Cardiac fibroblast (primary cell): ENCODE measurements at places on chromosomes 7 and 10.

- DNase-seq, result no peak
These were observed 898 bp upstream of the SEM1 start for GRCh38 chr7:96710544-96710943.

DNA sequence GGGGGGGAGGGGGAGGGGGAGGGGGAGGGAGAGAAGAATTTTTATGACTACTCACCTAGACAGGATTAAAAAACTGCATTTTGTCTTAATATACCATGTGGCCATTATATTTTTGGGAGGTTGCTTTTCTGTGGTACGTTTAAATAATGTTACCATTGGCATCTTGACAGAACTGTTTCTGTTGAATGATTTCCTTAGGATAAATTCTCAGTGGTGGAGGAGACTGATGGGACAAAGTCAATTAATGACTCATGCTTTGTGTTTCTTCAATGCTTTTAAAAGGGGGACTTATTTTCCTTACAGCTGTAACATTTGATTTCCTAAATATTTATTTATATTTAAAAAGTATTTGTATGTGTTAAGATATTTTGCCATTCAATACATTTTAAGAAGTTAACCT, 13.7 kb downstream of the AGR2 start:
- no peak for DNase-seq

DNA sequence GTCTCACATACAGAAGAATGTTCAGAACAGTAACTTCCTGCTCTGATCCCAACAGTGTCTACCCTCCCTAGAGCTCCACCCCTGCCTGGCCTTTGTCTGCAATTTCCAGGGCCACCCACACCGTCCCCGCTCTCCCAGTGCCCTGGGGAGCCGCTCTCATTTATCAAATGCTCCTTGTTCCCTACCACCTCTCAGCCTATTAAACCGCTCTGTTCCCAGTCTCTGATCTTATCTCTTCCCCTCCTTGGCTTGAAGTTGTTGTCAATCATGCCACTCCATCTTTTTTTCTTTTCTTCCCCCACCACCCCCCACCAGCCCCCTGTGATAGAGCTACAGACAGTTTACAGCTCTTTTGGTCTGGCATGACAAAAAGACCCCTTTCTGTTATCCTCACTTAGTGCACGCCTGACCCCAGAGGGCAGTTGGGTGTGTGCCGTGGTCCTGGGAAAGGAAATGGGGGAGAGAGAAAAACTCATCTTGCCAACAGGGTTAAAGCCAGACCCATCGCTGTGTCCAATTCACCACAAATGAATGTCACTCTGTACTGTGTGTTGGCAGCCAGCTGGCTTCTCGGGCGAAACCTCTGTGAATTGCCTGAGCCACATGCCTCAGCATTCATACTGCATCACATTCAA, 28.8 kb upstream of the HECTD2 start:
- no peak for DNase-seq

GRCh38 chr10:13851906-13852305, 265.1 kb downstream of the PRPF18 start:
- DNase-seq, result no peak

GRCh38 chr7:120725376-120726039, 132.4 kb downstream of the TSPAN12 start:
- peak; percentile 67 for DNase-seq

DNA sequence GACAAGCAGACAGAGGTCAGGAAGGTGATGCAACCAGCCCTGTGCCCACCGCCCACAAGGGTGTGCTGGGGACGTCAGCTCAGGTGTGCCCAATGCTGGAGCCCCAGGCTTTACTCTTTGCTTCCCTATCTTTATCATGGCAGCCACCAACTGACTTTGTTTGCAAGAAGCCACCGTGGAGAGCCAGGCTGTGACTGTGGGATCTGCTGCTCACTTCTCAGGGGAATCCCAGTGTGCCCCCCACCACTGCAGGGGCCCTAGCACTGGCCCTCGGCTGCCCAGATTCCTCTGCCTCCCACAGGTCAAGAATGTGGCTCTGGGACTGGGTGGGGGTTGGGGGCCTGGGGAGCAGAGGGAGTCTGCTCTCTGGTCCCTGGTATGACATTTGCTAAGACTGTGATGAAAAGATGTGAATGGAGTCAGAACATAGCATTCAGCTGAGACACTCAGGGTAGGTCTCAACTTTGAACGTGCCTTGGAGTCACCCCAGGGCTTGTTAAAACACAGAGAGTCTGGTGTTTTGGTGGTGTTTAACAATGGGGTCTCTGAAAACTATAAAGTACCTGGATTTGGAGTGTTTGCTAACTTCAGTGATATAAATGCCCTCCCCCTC, 47.3 kb downstream of the ARHGAP22 start:
- peak; percentile 20 for DNase-seq

- no peak for DNase-seq
These were observed 372.2 kb downstream of the DPP6 start for GRCh38 chr7:154424350-154424749.

DNA sequence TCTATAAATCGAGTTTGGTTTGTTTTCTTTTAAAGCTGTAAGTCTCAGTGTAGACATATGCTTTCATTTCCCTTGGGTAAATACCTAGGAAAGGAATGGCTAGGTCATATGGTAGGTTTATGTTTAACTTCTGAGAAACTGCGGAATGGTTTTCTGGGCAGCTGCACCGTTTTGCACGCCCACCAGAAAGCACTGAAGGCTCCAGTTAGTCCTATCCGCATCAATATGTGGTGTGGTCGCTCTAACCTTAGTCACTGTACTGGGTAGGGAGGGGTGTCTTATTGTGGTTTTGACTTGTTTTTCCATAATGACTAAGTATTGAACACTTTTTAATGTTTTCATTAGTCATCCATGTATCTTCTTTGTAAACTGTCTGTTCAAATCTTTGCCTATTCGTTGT, 279.5 kb upstream of the AKR1E2 start:
- DNase-seq, result peak; percentile 71

- peak; percentile 65 for DNase-seq
These were observed 68.6 kb downstream of the C7orf25 start for GRCh38 chr7:42843205-42843800.

GRCh38 chr7:29099896-29100847, 46.2 kb downstream of the CPVL start:
- no peak for DNase-seq

DNA sequence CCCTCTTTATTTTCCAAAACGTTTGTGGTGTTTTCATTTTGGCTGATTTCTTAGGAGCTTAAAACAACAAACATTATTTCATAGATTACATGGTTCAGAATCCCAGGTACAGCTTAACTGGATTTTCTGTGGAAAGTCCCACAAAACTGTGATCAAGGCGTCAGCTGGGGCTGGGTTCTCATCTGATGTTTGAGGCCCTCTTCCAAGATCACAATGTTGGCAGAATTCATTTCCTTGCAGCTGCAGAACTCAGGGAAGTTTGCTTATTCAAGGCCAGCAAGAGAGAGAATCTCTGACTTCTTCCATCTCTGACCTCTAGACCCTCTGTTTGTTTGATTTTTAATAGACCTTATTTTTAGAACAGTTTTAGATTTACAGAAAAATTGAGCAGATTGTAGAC, 108.4 kb upstream of the AGK start:
- DNase-seq, result no peak

DNA sequence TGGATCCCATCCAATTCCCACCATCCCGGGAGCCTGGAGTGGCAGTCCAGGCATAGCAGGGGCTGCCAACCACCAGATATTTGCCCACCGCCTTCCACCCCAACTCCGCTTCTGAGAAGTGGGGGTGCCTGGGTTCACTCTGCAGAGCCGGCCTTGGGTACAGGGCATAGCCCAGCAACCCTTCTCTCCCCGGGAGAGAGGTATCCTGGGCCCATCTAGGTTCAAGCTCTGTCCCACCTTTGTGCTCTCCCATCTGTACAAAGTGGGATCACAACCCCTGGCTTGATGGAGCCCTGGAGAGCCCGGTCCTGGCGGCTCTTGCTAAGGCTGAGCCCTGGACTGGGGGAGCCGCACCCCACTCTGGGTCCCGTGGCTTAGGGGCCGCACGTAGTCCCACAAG, 12.2 kb downstream of the MICALL2 start:
- no peak for DNase-seq

- DNase-seq, result no peak
These were observed 135.2 kb upstream of the KAT6B start for GRCh38 chr10:74691164-74691563.

GRCh38 chr10:74738985-74739567, 87.3 kb upstream of the KAT6B start:
- peak; percentile 45 for DNase-seq

DNA sequence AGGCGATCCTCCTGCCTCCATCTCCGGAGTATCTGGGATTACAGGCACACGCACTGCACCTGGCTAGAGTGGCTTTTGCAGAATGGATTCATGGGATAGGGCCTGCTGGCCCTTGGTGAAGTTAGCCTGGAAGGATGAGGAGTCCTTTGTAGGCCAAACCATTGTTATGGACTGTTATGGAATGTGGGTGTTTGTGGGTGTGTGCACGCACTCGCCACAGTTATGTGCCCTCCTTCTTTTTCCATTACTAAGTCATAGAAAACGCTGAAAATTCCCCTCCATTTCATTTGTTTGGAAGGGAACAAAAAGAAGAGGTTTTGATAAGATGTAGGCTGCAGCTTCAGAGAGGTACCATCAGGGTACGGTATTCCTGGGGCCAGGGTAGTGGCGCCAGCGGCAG, 15.0 kb downstream of the ZNF862 start:
- DNase-seq, result peak; percentile 14

DNA sequence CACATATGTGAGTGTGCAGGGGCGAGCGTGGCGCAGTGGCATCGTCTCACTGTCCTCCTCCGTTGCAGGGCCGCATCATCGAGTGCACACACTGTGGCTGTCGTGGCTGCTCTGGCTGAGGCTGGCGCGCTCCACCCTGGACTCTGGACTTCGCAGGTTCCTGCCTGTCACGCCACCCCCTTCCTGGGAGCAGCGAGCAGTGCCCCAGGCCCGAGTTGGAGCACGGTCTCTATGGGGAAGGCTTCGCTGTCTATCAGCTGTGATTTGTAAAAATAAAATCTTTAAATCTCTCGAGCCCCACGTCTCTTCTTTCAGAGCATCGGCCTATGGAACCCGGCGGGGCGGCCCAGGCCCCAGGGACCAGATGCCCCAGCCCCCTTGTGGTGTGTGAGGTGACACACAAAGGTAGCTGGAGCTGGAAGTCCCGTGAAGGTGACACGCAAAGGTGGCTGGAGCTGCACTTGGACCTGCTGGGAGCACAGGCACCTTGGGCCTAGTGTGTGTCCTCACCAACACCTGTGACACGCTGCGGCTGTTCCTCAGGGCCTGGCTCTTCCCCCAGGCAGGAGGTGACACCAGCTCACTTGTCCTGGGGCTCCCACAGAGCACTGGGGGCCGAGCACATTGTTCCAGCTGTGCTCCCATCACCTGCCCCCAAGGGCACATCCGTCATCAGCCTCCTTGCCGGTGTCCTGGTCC, 10.7 kb downstream of the BUD31 start:
- no peak for DNase-seq

GRCh38 chr10:58734664-58735063, 222.0 kb downstream of the BICC1 start:
- no peak for DNase-seq

GRCh38 chr10:17585016-17585415, 32.2 kb downstream of the HACD1 start:
- DNase-seq, result no peak

DNA sequence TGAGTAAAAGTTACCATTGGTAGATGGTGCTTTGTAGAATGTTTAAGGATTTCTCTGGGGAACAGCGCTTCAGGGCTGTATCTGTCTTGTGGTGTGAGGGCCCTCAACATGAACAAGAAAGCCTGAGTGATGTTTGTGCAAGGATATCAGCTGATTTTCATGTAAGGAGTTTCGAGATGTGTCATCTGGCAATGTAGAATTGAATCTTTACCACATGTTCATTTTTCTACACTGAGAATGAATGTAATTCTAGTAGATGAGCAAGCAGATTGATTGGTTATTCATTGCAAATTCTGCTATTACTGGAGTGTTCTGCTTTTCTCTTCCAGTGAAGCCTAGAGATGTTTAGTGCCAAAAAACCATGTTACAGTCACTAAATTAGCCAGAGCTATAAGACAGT, 87.7 kb downstream of the ST7 start:
- DNase-seq, result no peak

DNA sequence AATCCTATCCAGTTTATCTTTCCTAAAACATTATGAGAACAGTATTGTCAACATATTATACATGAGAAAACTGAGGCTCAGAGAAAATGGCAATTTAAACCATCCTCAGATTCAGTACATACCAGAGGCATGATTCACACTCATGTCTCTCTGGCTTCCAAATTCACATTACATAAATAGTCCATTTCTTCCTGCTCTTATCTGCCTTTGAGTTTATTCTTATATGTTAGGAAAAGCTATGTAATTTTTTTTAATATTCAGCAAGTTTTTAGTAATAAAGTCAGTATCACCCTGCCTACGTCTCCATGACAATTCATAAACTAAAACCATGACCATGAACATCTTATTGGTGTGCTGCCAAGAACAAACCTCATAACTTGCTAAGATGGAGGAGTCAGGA, 1260.2 kb upstream of the SORCS1 start:
- peak; percentile 56 for DNase-seq

GRCh38 chr10:77392236-77392721, 245.3 kb downstream of the KCNMA1 start:
- DNase-seq, result peak; percentile 88

DNA sequence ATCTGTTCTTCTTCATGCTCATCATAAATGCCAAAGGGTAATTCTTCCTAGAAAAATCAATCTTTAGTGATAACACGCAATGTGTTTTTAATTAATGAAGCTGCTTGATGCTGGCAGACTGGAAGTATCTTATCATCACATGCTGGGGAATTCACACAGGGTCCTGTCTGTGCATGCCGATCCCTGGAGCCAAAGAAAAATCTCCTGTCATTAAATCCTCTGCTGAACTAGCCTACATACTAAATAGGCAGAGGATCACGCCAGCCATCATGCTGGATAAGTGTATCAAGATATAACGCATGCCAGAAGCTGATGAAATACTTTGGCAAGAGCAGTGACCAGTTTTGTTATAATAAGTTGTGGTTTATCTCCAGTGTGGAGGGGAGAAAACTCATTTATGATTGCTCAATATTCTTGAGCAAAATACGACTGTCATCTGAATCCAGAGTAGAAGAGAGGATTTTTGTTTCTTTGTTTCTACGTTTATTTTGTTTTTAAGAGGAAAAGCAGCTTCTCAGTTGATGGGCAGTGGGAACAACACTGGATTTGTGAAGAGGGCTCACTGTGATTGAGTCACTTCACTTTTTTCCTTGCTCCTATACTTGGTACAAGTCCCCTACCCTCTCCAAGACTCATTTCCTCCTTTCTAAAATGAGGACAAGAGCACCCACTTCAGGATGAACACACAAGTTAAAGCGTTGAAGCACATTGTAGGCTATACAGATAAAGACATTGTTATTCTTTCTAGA, 649.1 kb downstream of the TNS3 start:
- DNase-seq, result peak; percentile 96

- DNase-seq, result no peak
These were observed 201.4 kb downstream of the PCLO start for GRCh38 chr7:82961240-82961639.
